Natural killer cell treated with Interleukin-12 subunit alpha and Interleukin-12 subunit beta and Interleukin-15 and Interleukin-18, amount 100 ng/mL, for 72 hours (primary cell): ENCODE measurements at places on chromosomes 7 and 10. TPM values are rescaled to one million over a fixed set of nuclear protein-coding genes. Genes with fewer than 3 reads are reported as not detected.
A peak's percentile ranks its signal among the peaks of the same experiment; 100 is the strongest.

DNA sequence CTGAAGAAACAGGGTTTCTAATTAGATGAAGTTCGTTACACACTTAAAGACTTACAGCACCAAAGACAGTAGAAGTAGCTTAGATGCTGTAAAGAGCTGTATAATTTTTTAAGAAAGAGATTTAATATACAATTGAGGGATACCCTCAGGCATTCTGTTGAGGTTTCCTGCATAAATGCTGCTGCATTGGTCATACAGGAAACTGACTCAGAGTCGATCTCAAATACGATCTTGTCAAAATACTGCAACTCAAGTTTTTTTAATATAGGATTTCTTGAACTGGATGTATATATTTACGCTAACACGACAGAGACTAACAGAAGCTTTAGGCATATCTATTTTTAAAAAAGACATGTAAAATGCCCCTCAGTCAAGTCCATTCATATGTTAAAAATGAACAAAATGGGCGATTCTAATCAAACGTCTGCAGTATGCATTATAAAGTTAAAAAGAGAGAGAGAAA is 2.4 kb upstream of the ARID5B start:
- H3K27ac ChIP-seq: peak overlapping the region; percentile 90
- H3K36me3 ChIP-seq: peaks cover 8% of the 10 kb centered on the region
- H3K4me1 ChIP-seq: peaks cover 49% of the 10 kb centered on the region

DNA sequence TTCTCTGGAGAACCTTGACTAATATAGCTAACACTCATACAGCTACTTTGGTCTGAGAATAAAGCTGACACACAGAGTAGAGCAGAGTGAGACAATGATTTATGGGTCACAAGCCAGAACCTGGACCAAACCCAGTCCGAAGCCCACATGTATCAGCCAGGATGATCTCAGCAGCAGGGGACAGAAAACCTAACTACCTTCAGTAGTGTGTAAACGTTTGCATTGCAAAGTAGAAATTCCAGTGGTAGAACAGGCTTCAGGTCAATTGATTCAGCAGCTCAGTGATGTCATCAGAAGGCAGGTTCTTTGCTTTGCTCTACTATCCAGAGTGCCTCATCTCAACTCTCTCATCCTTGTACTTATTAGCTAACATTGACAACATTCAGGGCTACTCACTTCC is 62.5 kb upstream of the PALS2 start:
- no peaks in the 10 kb centered on the region for H3K36me3 ChIP-seq
- no peak for DNase-seq
- no peaks in the 10 kb centered on the region for H3K4me1 ChIP-seq
- H3K4me3 ChIP-seq: no peak overlapping the region
- H3K27ac ChIP-seq: no peak overlapping the region

DNA sequence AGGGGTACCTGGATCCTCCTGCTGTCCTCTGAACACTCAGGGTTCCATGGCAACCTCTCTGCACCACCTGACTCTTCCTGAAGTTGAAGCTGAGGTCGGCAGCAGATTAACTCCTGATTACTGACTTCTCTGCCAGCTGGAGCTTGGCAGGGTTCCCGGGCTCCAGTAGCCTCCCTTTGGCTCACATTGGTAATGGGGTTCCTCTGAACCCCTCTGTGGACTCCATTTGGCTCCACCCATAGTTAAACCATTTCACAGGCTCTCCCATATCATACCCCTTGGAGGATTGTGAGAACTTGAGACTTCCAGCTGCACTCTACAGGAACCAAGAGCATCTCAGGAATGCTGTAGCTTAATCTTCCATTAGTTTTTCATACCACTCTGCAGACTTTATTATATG is 292.5 kb downstream of the HDAC9 start:
- H3K36me3 ChIP-seq: no peaks in the 10 kb centered on the region
- no peak for DNase-seq
- H3K27me3 ChIP-seq: no peaks in the 10 kb centered on the region
- H3K4me1 ChIP-seq: no peaks in the 10 kb centered on the region
- no peak overlapping the region for H3K4me3 ChIP-seq

The SEPTIN7 gene
- total RNA-seq: 255 TPM

GRCh38 chr7:2668401-2668800 is 19.6 kb upstream of the AMZ1 start:
- no peak for DNase-seq
- H3K27me3 ChIP-seq: peaks cover 18% of the 10 kb centered on the region
- H3K27ac ChIP-seq: peak overlapping the region; percentile 56
- H3K4me3 ChIP-seq: no peak overlapping the region
